ENCODE measurements at places on chromosomes 11 and 22. TPM values are rescaled to one million over a fixed set of nuclear protein-coding genes. Genes with fewer than 3 reads are reported as not detected.

The MOGAT2 gene
- not detected for total RNA-seq

The ACP2 gene
- total RNA-seq = 51.6 TPM

The UBQLNL gene
- not detected for total RNA-seq

The WT1 gene
- 8.5 TPM for total RNA-seq

The LMO1 gene
- total RNA-seq = 0.75 TPM

The MRPL49 gene
- 67.6 TPM for total RNA-seq

The OR8G1 gene
- not detected for total RNA-seq

The TRPM5 gene
- not detected for total RNA-seq

The ACRV1 gene
- not detected for total RNA-seq

The C1QTNF4 gene
- total RNA-seq = 7.1 TPM

The OR8D1 gene
- not detected for total RNA-seq

The MACROD1 gene
- 12.3 TPM for total RNA-seq

The MS4A4A gene
- not detected for total RNA-seq

DNA sequence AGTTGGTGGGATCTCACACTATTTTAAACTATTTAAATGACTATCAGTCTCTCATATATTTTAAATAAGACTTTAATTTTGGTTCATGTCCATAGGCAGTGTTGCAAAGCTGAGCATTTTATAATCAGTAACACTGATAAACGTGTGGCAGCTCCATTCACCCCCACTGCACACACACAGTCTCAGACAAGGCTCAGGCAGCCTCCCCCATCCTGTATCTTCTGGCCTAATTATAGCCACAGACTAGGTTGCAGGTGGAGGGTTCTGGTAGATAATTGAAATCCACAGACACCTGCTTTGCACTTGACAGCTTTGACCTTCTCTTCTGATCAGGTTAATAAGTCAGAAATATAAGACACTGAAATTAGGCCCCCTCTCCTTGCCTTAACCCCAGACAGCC, 118.5 kb upstream of the LDLRAD3 start:
- no peak for DNase-seq

DNA sequence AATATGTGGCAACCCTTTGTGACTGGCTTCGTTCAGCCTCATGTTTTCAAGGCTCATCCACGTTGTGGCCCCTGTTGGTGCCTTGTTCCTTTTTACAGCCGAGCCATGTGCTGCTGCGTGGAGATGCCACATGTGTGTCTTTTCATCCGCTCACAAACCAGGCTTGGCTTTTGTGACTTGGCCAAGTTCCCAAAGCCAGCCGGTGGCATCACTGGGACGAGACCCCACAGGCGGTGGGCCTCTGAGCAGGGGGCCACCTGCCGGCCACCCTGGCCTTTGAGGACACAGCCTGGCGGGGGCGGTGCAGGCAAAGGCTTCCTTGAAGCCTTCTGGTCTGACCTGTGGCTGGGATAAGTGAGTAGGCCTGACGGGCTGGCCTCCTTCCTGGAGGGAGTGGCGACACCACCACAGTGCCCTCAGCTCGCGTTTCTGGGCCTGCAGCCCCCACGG, 10.5 kb downstream of the GRK2 start:
- DNase-seq = no peak

GRCh38 chr11:93025558-93026255, 56.3 kb downstream of the MTNR1B start:
- DNase-seq = no peak

DNA sequence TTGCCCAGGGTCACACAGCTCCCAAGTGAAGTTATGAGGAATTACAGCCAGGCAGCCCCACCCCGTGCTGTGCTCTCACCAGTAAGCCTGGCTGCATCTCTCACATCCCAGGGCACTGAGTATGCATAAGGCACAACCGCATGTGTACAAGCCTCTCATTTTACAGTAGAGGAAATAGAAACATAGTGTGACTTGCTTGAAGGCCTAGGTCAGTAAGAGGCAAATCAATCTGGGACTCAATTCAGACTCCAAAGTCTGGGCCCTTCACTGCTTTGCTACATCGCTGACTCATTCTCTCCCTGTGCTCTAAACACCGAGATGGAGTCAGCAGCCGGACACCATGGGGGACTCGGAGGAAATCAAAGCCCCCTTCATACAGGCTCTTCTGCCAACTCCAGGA, 7.9 kb downstream of the ABTB2 start:
- no peak for DNase-seq

GRCh38 chr22:19343470-19343869, 52.0 kb upstream of the CLTCL1 start:
- no peak for DNase-seq

GRCh38 chr11:96204721-96205459, 138.1 kb downstream of the MAML2 start:
- DNase-seq = no peak

DNA sequence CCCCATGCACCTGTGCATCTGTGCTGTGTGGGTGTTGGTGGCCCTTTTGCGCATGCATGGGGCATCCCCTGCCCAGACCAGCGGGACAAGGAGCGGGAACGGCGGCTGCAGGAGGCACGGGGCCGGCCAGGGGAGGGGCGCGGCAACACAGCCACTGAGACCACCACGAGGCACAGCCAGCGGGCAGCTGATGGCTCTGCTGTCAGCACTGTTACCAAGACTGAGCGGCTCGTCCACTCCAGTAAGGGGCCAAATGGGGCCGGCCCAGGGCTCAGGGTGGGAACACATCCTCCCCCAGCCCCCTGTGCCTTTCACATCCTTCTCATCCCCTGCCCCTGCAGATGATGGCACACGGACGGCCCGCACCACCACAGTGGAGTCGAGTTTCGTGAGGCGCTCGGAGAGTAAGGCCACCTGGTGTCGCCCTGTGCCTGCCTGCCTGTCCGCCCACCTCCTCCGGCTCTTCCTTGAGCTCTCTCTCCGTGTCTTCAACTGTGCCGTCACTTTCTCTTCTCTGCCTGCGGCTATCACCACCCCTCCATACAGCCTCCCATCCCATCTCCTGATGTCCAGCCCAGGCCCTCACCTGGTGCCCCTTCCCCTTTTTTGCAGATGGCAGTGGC, 10.6 kb downstream of the SELENOM start:
- DNase-seq = no peak

GRCh38 chr11:57777969-57778317, 16.3 kb downstream of the CTNND1 start:
- DNase-seq = no peak

- DNase-seq = no peak
Measured at GRCh38 chr11:26743622-26744021, 21.8 kb upstream of the SLC5A12 start.

DNA sequence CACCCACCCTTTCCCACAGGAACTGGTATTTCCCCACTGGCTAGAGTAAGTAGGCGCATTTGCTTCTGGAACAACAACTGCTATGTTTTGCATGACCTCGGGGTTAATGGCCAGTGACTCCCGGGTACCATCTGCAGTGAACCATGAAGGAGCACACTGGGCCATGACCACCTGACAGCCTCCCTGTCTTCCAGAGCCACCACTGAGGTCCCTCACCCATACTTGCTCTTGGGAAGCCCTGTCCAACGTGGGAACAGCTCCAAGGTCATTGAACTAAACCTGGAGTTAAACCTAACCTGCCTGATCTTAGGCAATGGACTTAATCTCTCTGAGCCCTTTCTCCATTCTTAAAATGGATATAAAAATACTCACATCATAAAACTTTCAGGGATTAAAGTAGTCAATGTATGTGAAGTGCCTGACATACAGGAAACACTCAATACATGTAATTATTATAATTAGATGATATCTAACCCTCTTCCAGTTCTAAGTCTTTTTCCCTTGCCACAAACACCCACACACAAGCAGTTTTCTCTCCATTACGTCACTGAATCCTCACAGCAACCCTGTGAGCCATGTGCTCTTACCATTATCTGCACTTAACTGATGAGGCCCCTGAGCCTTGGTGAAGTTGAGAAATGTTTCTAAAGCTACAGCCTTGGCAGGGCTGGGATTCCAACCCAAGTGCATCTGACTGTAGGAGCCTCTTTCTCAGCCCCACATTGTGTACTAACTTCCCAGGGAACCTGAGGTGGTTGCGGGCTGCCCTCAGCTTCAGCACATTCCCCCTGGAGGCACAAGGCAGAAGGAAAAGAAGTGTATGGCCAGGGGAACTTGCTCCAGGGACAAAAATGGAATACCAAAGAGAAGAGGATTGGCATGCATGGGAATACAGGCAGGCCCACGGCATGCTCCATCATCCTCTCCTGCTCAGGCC, 74.5 kb upstream of the NCAM1 start:
- DNase-seq = no peak

DNA sequence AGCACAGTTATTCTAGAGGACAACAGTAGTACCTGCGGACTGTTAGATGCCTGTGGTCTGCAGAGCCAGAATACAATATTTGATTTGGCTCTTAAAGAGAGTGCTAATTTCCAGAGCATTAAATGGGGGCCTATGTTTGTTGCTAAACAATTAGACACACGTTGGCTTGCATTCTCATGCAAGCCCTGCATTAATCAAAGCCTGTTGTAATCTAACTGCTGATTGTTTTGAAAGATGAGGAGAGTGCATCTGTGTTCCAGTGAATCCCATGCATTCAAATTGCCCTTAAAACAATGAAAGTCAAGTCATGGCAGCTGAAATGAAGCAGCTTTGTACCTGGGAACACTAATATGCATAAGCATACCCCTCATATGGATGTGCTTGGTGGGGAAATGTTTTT, 419.4 kb downstream of the DYNC2H1 start:
- no peak for DNase-seq

Data from kidney epithelial cell (primary cell).